ENCODE measurements at places on chromosomes 11 and 22.

DNA sequence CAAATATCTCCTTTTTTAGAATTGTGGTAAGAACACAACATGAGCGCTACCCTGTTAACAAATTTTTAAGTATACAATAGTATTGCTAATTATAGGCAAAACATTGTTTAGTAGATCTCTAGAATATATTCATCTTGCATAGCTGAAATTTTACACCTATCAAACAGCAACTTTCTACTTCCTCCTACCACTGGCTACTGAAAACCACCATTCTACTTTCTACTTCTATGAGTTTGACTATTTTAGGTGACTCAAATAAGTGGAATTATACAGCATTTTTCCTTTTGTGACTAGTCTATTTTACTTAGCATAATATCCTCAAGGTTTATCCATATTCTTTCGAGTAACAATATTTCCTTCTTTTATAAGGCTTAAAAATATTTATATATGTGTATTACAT is 128.4 kb downstream of the FAM76B start:
- no peak for DNase-seq

GRCh38 chr11:107040433-107041087 is 22.3 kb upstream of the GUCY1A2 start:
- no peak for DNase-seq

- no peak for DNase-seq
Measured at GRCh38 chr11:86910592-86910991, 44.6 kb downstream of the FZD4 start.

DNA sequence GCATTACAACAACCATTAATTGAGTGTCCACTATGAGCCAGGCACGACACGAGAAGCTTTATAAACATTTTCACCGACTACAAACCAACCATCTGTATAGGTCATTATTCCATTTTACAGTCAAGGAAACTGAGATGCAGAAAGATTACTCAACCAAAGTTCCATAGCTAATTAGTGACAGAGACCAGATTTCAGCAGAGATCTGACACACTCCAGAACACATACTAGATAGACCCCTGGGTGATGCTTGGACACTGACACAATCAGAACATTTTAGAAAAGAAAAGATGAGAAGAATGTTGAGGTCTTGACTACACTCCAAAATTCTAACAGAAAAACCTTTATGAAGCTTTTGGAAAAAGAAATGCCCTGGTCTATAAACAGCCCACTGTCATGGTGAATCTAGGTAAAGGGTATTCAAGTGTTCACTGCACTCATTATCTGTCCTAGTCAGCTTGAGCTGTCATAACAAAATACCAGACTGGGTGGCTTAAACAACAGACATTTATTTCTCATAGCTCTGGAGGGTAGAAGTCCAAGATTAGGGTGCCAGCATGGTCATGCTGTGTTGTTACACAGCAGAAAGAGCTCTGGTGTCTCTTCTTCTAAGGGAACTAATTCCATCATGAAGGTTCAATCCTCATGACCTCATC is 89.0 kb downstream of the RELT start:
- no peak for DNase-seq

DNA sequence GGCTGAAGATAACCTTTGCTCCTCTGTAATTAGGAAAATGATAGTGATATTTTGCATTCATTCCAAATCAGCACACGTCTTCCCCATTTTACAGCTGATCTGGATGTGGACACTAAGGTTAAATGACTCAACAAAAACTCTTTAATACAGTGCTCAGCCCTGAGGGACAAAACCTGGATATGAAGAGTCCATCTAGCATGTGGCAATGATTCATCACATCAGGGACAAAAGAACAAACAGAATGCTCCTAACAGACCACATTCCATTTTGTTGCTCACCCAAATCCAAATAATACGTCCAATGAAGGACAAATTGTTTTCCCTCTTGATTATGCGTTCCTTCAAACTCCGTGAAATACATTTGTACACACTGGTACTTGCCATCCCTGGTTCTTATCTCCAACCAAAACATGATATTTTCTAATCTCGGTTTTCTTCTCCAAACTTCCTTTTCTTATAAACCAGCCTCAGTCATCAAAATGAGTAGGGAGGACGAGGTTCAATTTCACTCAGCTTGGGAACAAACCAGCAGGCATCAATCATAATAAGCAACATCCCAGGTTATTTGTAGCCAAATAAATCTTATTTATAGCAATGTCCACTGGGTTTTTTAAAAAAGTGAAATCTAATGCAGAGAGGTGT is 53.7 kb upstream of the MTMR2 start:
- DNase-seq = no peak

GRCh38 chr11:68841718-68842426 is at the start of gene CPT1A:
CPT1A (minus strand) TSS chr11:68841916; CDS start chr11:68815474, 26,442 bp downstream.
- DNase-seq = peak; percentile 88
